ENCODE measurements at places on chromosomes 16 and 17. TPM values are rescaled to one million over a fixed set of nuclear protein-coding genes. Genes with fewer than 3 reads are reported as not detected.

RAMP2 gene
- not detected for total RNA-seq

ZNF207 gene
- total RNA-seq: 271 TPM

ZNF213 gene
- 15.4 TPM for total RNA-seq

C1QL1 gene
- not detected for total RNA-seq

RRAD gene
- 1.1 TPM for total RNA-seq

GSG1L gene
- not detected for total RNA-seq

MPP3 gene
- total RNA-seq: not detected

DNA sequence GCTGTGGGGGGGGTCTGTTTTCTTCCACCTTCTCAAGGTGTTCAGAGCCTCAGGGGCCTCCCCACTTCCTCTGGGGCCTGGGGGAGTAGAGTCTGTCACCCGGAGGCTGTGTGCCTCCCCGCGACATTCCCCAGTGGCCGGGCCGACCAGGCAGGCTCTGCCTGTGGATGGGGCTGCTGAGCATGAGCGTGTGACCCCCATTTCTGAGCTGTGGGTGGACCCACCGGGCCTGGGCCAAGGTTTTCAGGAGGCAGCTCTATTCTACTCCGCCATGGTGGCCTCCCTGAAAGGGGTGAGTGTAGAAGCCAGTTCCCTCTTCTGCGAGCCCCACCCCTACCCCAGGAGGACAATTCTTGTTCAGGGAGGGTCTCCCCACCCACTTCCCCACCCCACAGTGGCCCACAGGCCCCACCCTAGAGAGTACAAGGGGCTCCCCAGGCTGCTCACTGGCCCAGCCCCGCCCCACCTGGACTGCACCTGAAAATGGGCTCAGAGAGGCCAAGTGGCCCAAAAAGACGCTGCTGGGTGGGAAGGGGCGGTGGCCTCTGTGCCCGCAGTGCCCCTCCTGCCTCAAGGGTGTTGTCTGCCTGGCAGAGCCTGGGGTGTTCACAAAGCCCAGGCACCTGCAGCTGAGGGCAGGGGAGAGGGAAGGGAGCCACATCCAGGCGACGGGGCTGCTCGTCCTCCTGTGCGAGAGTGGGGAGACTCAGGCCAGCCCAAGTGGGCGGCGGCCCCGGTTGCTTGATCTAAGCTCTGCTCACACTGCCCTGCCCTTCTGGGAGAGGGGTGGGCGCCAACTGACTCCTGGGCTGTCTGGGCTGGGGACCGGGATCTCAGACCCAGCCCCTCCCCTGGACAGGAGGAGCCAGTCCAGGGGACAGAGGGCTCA lies 1.3 kb downstream of the MSLN start:
- peaks cover 37% of the 10 kb centered on the region for H3K27me3 ChIP-seq
- no peak overlapping the region for H3K27ac ChIP-seq
- no peak overlapping the region for H3K4me3 ChIP-seq
- H3K36me3 ChIP-seq: no peaks in the 10 kb centered on the region

GRCh38 chr16:53707671-53708070 lies 3.7 kb downstream of the FTO start:
- no peak overlapping the region for H3K4me3 ChIP-seq
- no peak for DNase-seq
- no peak overlapping the region for H3K27ac ChIP-seq
- no peaks in the 10 kb centered on the region for H3K36me3 ChIP-seq
- peaks cover 16% of the 10 kb centered on the region for H3K4me1 ChIP-seq

DNA sequence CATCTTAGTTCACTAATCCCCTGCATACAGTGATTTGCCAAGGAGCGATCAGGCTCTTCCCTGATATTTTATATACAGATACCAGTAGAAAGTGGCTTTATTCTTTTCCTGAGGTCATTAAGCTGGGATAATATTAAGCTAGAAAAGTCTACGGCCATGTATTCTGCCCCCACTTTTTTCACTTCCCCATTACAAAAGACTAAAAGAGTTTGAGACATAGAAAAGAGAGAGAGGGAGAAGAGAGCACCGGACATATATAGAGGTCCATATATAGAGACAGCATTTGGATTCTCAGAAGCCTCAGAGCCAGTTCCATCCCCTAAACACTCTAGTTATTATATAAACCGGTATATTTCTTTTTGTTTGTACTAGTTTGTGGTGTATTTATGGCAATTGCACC lies 166.5 kb upstream of the ANKFN1 start:
- H3K4me1 ChIP-seq: no peaks in the 10 kb centered on the region
- H3K4me3 ChIP-seq: no peak overlapping the region
- H3K36me3 ChIP-seq: no peaks in the 10 kb centered on the region
- no peaks in the 10 kb centered on the region for H3K27me3 ChIP-seq

GRCh38 chr17:78284146-78284545 lies 52.7 kb downstream of the TMEM235 start:
- H3K36me3 ChIP-seq: no peaks in the 10 kb centered on the region
- peaks cover 2% of the 10 kb centered on the region for H3K4me1 ChIP-seq
- DNase-seq: no peak
- no peaks in the 10 kb centered on the region for H3K27me3 ChIP-seq
- no peak overlapping the region for H3K27ac ChIP-seq

DNA sequence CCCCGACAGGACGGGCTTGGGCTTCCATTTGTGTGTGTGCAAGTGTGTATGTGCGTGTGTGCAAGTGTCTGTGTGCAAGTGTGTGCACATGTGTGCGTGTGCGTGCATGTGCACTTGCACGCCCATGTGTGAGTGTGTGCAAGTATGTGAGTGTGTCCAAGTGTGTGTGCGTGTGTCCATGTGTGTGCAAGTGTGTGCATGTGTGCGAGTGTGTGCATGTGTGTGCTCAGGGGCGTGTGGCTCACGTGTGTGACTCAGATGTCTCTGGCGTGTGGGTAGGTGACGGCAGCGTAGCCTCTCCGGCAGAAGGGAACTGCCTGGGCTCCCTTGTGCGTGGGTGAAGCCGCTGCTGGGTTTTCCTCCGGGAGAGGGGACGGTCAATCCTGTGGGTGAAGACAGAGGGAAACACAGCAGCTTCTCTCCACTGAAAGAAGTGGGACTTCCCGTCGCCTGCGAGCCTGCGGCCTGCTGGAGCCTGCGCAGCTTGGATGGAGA lies 23.1 kb upstream of the ITGAX start:
- H3K27me3 ChIP-seq: peaks cover 45% of the 10 kb centered on the region
- no peaks in the 10 kb centered on the region for H3K36me3 ChIP-seq

- no peaks in the 10 kb centered on the region for H3K4me1 ChIP-seq
- H3K27ac ChIP-seq: no peak overlapping the region
- no peak for DNase-seq
- peaks cover 63% of the 10 kb centered on the region for H3K36me3 ChIP-seq
These were observed 18.2 kb downstream of the ATXN1L start for GRCh38 chr16:71863995-71864394.

- peaks cover 41% of the 10 kb centered on the region for H3K36me3 ChIP-seq
- no peak for DNase-seq
- H3K27ac ChIP-seq: no peak overlapping the region
- H3K27me3 ChIP-seq: no peaks in the 10 kb centered on the region
These were observed 282.3 kb upstream of the TNRC6C start for GRCh38 chr17:77676237-77676661.

DNA sequence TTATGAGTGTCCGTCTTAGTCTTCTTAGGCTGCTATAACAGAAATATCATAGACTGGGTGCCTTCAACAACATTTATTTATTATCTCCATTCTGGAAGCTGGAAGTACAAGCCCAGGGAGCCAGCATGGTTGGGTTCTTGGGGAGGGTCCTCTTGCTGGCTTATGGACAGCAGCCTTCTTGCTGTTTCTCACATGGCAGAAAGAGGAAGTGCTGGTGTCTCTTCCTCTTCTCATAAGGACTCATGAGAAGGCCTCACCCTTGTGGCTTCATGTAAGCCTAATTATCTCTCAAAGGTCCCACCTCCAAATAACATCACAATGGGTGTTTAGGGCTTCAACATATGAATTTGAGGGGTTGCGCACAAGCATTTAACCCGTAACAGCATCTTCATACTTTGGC lies 207.0 kb upstream of the COX10 start:
- no peak for DNase-seq
- no peak overlapping the region for H3K27ac ChIP-seq
- no peaks in the 10 kb centered on the region for H3K4me1 ChIP-seq
- no peaks in the 10 kb centered on the region for H3K36me3 ChIP-seq
- no peaks in the 10 kb centered on the region for H3K27me3 ChIP-seq

DNA sequence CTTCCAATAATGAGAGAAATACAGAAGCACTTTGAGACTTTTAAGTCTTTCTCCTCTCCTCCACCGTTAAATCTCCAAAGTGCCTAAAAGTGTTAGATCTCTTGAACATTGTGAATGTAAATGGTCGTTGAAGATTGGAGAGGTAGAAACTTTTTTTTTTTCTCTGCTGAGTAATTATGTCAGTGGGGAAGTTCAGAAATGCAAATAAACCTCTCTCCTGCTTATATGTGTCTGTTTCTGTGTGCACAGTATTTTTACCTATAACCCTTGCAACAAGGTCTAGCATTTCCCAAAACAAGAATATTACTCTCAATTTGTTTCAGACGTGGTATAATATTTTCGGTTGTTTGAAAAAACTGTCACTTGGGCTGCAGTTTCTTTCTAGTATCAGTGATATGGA lies 833.6 kb upstream of the CDH8 start:
- H3K36me3 ChIP-seq: no peaks in the 10 kb centered on the region
- no peaks in the 10 kb centered on the region for H3K27me3 ChIP-seq
- H3K4me3 ChIP-seq: no peak overlapping the region
- DNase-seq: no peak
- no peaks in the 10 kb centered on the region for H3K4me1 ChIP-seq

GRCh38 chr17:80605326-80606066 lies 60.9 kb downstream of the RPTOR start:
- H3K4me3 ChIP-seq: no peak overlapping the region
- H3K36me3 ChIP-seq: no peaks in the 10 kb centered on the region
- H3K4me1 ChIP-seq: peaks cover 11% of the 10 kb centered on the region
- no peak for DNase-seq
- H3K27ac ChIP-seq: no peak overlapping the region

DNA sequence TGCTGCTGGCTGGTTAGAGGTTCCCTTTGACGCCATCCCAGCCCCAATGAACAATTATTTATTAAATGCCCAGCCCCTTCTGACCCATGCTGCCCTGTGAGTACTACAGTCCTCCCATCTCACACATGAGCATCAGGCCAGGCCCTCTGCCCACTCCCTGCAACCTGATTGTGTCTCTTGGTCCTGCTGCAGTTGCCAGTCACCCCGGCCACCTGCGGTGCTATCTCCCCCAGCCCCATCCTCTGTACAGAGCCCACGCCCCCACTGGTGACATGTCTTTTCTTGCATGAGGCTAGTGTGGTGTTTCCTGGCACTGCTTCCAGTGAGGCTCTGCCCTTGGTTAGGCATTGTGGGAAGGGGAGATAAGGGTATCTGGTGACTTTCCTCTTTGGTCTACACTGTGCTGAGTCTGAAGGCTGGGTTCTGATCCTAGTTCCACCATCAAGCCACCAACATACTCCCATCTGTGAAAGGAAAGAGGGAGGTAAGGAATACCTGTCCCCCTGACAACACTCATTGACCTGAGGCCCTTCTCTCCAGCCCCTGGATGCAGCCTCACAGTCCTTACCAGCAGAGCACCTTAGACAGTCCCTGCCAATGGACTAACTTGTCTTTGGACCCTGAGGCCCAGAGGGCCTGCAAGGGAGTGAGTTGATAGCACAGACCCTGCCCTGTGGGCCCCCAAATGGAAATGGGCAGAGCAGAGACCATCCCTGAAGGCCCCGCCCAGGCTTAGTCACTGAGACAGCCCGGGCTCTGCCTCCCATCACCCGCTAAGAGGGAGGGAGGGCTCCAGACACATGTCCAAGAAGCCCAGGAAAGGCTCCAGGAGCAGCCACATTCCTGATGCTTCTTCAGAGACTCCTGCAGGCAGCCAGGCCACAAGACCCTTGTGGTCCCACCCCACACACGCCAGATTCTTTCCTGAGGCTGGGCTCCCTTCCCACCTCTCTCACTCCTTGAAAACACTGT lies 11.3 kb downstream of the CX3CL1 start:
- H3K27ac ChIP-seq: no peak overlapping the region
- H3K4me1 ChIP-seq: no peaks in the 10 kb centered on the region
- no peak for DNase-seq
- no peaks in the 10 kb centered on the region for H3K36me3 ChIP-seq
- H3K27me3 ChIP-seq: peaks cover 12% of the 10 kb centered on the region
- H3K4me3 ChIP-seq: no peak overlapping the region

- H3K36me3 ChIP-seq: peaks cover 23% of the 10 kb centered on the region
- H3K4me3 ChIP-seq: peak within 1 kb of the TSS; percentile 83
- H3K4me1 ChIP-seq: peaks cover 20% of the 10 kb centered on the region
- peak within 1 kb of the TSS; percentile 54 for H3K27ac ChIP-seq
- no peaks in the 10 kb centered on the region for H3K27me3 ChIP-seq
These were observed at the start of gene CACNB1 for GRCh38 chr17:39197380-39198185. TSS of gene CACNB1 (minus strand) at chr17:39197669. CDS start at chr17:39197495, 174 bp downstream.

- peak overlapping the region; percentile 46 for H3K4me3 ChIP-seq
- H3K27ac ChIP-seq: no peak overlapping the region
- no peaks in the 10 kb centered on the region for H3K36me3 ChIP-seq
- no peaks in the 10 kb centered on the region for H3K27me3 ChIP-seq
These were observed 4.8 kb upstream of the MEAK7 start for GRCh38 chr16:84509032-84509950.

- peaks cover 20% of the 10 kb centered on the region for H3K27me3 ChIP-seq
- no peaks in the 10 kb centered on the region for H3K36me3 ChIP-seq
- H3K4me3 ChIP-seq: no peak overlapping the region
- no peak for DNase-seq
- no peak overlapping the region for H3K27ac ChIP-seq
- H3K4me1 ChIP-seq: peaks cover 3% of the 10 kb centered on the region
These were observed 5.3 kb upstream of the DDX52 start for GRCh38 chr17:37648555-37648954.

- H3K4me3 ChIP-seq: no peak overlapping the region
- H3K27me3 ChIP-seq: no peaks in the 10 kb centered on the region
- DNase-seq: no peak
- H3K4me1 ChIP-seq: peaks cover 5% of the 10 kb centered on the region
These were observed 26.6 kb downstream of the PIPOX start for GRCh38 chr17:29069526-29070041.

DNA sequence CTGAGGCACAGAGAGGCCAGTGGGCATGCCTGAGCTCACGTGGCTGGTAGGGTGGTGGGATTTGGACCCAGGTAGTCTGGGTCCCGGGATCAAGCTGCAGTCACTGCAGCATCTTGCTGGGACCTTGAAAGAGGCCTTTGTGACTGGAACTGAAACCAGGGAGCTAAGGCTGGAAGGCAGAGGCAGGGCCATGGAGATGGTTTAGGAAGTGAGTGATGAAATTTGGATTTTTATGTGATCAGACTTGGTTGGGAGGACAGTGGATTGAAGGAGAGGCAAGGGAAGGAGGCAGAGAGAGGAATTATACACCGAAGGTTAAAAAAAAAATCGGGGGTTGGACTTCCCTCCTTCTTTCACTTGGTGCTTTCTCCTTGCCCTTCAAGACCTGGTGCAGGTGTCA lies 255.4 kb upstream of the CACNG5 start:
- no peak for DNase-seq
- no peak overlapping the region for H3K27ac ChIP-seq
- H3K4me3 ChIP-seq: no peak overlapping the region

GRCh38 chr16:27704252-27704651 lies 154.3 kb downstream of the KATNIP start:
- no peak overlapping the region for H3K4me3 ChIP-seq
- H3K4me1 ChIP-seq: no peaks in the 10 kb centered on the region
- no peak overlapping the region for H3K27ac ChIP-seq
- H3K27me3 ChIP-seq: no peaks in the 10 kb centered on the region
- peaks cover 11% of the 10 kb centered on the region for H3K36me3 ChIP-seq
- no peak for DNase-seq

GRCh38 chr17:40349895-40350688 lies 14.4 kb downstream of the GJD3 start:
- H3K4me3 ChIP-seq: no peak overlapping the region
- no peak for DNase-seq
